GM12891 (cell line): ENCODE measurements at places on chromosomes 1 and 21.

GRCh38 chr1:192615055-192615454 lies 20.9 kb upstream of the RGS13 start:
- DNase-seq: no peak

- peak; percentile 35 for DNase-seq
These were observed 36.7 kb upstream of the MTF2 start for GRCh38 chr1:93042187-93043056.

GRCh38 chr1:114235960-114236359 lies 82.3 kb upstream of the SYT6 start:
- DNase-seq: no peak

DNA sequence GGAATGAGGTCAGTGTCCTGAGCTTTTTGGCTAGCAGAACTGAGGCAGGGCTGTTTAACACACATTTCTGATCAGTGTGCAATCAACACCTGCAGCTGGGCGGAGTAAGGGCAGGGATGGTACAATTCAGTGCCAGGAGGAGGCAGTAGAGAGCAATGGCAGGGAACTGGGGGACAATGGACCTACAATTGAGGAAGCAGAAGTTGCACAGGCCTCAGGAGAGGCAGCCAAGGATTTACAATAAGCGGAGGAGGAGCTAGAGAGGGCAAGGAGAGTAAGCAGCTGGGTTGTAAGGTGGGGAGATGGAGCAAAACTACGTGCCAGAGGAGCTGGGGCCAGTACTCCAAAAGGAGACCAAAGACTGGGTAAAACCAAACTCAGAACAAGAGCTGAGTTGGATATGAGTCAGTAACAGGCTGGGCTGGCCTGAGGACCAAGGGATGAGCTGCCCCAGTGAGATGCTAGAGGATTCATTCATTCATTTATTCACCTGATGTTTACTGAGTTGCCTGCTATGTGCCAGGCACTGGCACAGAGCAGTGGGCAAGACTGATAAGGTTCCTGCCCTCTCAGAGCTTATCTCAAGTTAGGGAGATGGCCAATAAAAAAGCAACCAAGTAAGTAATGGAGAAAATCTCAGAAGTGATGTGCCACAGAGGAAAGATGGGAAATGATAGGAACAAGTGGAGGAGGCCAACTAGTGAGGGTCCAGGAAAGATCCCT lies 10.4 kb upstream of the GALE start:
- no peak for DNase-seq

- no peak for DNase-seq
These were observed 1.0 kb downstream of the ZNF687 start for GRCh38 chr1:151282883-151283725.

DNA sequence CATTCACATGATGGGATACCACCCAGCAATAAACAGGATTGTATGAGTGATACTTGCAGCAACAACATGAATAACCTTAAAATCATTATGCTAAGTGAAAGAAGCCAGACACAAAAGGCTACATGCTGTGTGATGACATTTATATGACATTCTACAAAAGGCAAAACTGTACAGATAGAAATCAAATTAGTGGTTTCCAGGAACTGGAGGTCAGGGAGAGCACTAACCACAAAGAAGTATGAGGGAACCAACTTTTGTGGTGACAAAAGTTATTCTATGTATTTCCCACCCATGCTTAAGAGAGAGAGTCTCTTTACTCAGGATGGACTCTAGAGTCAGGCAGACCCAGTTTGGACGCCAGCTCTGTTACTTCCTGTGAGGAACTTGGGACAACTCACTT lies 364.5 kb upstream of the DAB1 start:
- no peak for DNase-seq

- no peak for DNase-seq
These were observed 22.3 kb downstream of the SLC9A1 start for GRCh38 chr1:27132624-27133023.

- no peak for DNase-seq
These were observed 114.5 kb upstream of the C1orf21 start for GRCh38 chr1:184272175-184272866.

- DNase-seq: no peak
These were observed 150.9 kb upstream of the CTTNBP2NL start for GRCh38 chr1:112245114-112245513.

- no peak for DNase-seq
These were observed 375.8 kb upstream of the VAMP3 start for GRCh38 chr1:7395251-7395650.

DNA sequence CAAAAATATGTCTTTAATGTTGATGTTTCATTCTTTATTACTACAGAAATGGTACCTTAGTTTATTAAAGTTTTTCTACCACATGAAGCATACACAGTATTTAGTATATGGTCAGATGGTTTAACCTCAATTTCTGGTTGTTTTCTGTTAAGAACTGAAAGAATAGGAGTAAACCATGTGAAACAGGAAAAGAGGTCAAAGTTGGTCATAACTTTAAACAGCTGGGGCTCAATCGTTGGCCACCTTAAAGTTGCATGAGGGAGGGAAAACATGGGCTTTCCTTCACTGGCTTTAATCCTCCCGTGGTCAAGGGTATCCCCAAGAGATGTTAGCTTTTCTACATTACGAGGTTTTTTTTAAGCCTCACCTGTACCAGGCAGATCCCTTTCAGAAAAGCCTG lies 483.3 kb upstream of the ADAMTS5 start:
- DNase-seq: no peak

GRCh38 chr1:148263906-148264255 lies 111.8 kb upstream of the NBPF11 start:
- no peak for DNase-seq

DNA sequence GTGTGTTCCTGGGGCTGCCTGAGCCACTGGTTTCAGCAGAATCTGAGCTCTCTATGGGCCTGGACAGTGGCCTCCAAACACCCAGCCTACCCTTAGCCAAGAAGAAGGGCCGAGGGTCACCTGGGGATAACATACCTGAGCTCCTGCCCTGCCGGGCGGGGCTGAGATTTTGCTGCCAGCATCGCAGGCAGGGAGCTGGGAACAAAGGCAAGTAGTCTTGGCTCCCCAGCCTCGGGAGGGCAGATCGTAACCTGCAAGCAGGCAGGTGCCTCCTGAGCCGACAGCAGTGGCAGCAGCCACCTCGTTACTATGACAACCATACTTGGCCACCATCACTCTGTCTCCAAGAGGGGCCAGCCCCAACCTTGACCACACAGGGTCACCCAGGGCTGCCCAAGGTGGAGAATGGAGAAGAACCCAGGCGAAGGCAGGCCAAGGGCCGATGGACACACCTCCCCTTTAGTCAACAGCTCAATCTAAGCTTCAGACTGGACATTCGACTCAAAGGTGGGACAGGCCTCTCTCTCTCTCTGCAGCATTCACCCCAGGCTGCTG lies 54.6 kb downstream of the TOMM20 start:
- DNase-seq: no peak

GRCh38 chr1:192418552-192419285 lies 101.9 kb downstream of the RGS21 start:
- DNase-seq: no peak

- no peak for DNase-seq
These were observed 692 bp downstream of the SORT1 start for GRCh38 chr1:109396871-109397580.

GRCh38 chr1:213982672-213983492 lies 4.9 kb upstream of the PROX1 start:
- no peak for DNase-seq

GRCh38 chr21:33686386-33686785 lies 44.1 kb downstream of the ITSN1 start:
- DNase-seq: no peak

GRCh38 chr1:67262735-67263134 lies 44.9 kb upstream of the IL12RB2 start:
- no peak for DNase-seq

DNA sequence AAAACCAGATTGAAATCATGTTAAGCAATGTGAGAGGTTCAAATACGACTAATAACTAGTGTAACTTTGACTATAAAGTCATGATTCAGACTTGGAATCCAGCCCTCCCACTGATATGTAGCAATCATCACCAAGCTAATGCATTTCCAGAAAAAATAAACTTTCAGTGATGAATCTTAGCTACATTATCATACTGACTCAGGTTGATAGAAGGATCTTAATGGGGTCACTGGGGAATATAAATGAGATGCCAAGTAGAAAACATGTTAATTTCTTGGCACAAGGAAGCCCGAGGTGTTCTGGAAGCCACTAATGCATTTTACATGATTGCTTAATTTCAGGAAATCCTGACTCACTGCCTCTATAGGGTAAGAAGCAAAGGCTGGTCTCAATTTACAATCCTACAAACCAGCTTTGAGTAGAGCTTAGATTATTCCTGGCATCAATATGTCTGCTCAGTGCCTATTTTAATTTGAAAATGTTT lies 67.7 kb downstream of the SELENOF start:
- no peak for DNase-seq

DNA sequence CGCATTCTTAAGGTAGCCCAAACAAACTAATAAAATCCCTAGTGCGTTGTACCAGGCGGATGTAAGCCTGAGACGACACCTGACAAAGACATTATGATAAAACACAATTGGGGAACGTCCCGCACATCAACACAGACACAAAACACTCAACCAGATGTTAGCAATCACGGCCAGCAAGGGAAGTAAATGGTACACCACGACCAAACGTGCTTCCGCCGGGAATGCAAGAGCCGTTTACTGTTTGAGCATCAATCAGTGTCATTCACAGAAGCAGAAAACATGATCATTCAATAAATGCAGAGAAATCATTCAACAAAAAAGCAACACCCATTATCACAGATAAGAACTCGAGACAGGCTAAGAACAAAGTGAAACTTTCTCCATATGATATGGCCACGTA lies 49.4 kb upstream of the COL18A1 start:
- no peak for DNase-seq

DNA sequence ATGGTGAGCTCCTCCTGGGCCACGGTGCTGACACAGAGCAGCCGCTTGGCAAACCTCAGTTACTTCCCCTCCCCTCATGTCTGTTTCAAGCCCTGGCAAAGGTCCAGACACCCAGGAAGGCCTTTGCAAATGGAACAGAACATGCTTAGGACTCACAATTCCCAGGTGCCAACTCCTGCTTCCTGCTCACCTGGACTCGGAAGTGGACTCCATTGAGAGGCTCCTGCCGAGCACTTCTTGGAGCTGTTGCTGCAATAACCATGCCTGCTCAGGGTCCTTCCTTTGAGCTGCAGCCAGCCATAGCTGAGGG lies 10.7 kb downstream of the DCST2 start:
- no peak for DNase-seq

GRCh38 chr21:46542588-46543124 lies 62.2 kb downstream of the S100B start:
- no peak for DNase-seq

GRCh38 chr1:39154553-39155421 lies 49.7 kb upstream of the MACF1 start:
- no peak for DNase-seq

GRCh38 chr1:244329591-244330317 lies 122.0 kb downstream of the ADSS2 start:
- DNase-seq: no peak

- DNase-seq: no peak
These were observed 39.6 kb downstream of the NUF2 start for GRCh38 chr1:163361123-163361934.

DNA sequence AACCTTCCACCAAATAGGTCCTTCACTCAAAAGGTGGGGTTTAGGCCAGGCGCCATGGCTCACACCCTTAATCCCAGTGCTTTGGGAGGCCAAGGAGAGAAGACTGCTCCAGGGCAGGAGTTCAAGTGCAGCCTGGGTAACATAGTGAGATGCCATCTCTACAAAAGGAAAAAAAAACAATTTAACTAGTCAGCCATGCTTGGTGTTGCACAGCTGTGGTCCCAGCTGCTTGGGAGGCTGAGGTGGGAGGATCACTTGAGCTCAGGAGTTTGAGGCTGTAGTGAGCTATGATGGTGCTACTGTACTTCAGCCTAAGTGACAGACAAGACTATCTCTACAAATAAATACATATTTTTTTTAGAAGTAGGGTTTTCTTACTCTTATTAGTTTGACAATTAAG lies 617.5 kb downstream of the KIF26B start:
- DNase-seq: no peak

GRCh38 chr1:28329395-28330153 lies 734 bp downstream of the MED18 start:
- no peak for DNase-seq

- no peak for DNase-seq
These were observed 157.9 kb upstream of the NBPF11 start for GRCh38 chr1:148309940-148310500.

GRCh38 chr1:107141491-107142126 lies 770 bp downstream of the NTNG1 start:
- no peak for DNase-seq

DNA sequence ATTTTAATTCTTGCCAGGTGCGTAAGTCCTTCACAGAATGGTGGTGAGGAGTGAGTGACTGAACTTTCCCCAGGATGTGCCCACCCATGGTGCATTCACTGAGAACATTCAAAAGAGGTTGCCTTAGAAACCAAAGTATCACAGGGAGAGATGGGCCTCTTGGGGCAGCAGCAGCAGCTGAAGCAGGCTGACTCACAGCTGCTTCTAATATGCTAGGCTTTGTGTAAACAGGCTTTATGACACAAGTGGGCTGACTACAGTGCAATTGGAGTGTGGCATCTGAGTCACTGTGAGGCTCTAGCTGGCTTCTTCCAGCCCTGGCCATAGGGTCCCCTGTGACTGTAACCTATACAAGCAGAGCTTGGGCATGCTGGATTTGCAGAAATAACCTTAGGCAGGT lies 12.6 kb downstream of the PIGP start:
- DNase-seq: no peak

DNA sequence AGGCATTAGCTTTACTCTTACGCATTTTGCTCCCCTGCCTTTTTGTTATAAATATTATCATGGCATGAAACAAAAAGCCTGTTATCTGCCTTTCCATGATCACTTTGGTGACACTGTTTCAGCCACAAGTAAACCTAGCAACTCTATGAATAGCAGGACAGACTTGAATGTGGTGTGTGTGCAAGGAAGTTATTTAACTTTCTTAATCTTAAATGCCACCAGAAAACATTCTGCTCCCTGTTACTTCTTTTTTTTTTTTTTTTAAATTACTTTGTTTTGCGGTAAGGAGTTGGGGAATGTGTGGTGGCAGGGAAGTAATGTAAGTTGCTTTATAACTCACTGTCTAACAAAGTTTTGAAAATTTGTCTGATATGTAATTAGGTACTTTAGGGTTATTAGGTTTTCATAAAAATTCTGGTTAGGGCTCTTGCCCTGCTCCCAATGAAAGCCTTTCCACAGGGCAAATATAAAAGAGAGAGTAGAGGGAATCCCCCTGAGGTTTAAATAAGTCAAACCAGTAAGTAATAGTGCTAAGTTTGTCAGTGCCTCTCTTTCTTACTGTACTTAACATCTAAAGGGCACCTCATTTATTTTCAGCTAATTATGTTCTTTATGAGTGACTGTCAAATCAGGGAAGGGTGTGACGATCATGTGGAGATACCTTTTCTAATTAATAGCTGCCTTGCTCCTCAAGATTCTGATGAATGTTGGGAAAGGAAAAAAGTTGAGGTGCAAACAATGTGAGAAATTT lies 39.5 kb downstream of the RASAL2 start:
- no peak for DNase-seq

- no peak for DNase-seq
These were observed 8.7 kb upstream of the OR10K2 start for GRCh38 chr1:158434741-158435140.

GRCh38 chr1:201261771-201262547 lies 21.3 kb upstream of the PKP1 start:
- no peak for DNase-seq
